ENCODE measurements at places on chromosomes 16 and 17. TPM values are rescaled to one million over a fixed set of nuclear protein-coding genes. Genes with fewer than 3 reads are reported as not detected.
A peak's percentile ranks its signal among the peaks of the same experiment; 100 is the strongest.

DNA sequence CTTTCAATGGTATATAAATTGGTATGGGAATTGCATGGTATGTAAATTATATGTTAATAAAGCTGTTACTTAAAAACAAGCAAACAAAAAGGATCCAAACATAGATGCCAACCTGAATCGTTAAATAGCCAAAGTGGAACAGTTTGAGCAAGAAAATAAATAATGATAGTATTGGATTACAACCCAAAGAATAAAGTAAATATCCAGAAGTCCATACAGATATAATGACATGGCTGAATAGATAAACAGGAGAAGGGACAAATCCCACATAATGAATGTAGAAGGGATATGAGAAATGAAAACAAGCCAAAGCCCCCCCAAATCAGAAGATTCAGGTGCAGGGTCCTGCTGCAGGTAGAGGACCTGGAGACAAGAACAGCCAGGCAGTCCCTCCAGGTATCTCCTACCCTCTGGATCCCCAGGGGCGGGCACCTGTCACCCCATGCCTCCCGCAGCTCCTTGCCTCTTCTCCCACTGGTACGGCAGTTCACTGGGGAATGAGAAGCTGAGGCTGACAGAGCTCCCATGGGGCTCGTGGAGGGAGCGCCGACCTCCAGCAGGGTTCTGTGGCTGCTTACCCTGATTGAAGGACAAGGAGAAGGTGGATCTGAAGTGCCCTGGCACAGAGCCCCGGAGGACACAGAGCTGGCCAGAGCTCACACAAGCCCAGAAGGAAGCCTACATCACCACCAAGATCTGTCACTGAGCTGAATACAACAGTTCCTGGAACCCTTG, 9.9 kb upstream of the LCAT start:
- no peaks in the 10 kb centered on the region for H3K36me3 ChIP-seq
- H3K27ac ChIP-seq, result no peak overlapping the region
- DNase-seq, result no peak
- H3K27me3 ChIP-seq, result no peaks in the 10 kb centered on the region
- H3K4me1 ChIP-seq, result no peaks in the 10 kb centered on the region
- H3K4me3 ChIP-seq, result no peak overlapping the region

DNA sequence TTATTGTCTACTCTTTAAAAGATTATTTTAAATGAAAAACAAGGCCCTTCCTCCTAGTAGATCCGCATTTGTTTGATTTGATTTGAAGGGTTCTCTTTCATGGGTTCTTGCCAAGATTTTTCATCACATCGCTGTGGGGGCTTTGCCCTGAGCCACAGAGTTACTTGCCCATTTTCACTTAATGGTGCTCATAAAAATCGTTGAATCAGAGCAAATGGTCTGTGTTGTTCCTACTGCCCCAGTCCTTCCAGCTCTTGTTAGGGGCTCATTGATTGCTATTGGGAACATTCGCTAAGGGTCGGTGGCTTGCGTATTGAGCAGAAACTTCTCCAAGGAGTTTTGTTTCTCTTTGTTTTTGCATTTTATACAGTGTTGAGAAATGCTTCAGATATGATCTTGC, 1023.4 kb upstream of the CDH8 start:
- DNase-seq, result no peak
- H3K27me3 ChIP-seq, result no peaks in the 10 kb centered on the region
- H3K36me3 ChIP-seq, result no peaks in the 10 kb centered on the region
- H3K4me1 ChIP-seq, result no peaks in the 10 kb centered on the region
- no peak overlapping the region for H3K4me3 ChIP-seq

- peaks cover 23% of the 10 kb centered on the region for H3K4me1 ChIP-seq
- H3K27ac ChIP-seq, result no peak overlapping the region
- H3K36me3 ChIP-seq, result no peaks in the 10 kb centered on the region
- H3K4me3 ChIP-seq, result no peak overlapping the region
- H3K27me3 ChIP-seq, result no peaks in the 10 kb centered on the region
Observed at GRCh38 chr16:89398924-89399323, 91.4 kb downstream of the ANKRD11 start.

GRCh38 chr16:85507342-85507741, 105.8 kb upstream of the GSE1 start:
- DNase-seq, result no peak
- no peak overlapping the region for H3K27ac ChIP-seq
- H3K36me3 ChIP-seq, result no peaks in the 10 kb centered on the region
- H3K4me1 ChIP-seq, result no peaks in the 10 kb centered on the region

DNA sequence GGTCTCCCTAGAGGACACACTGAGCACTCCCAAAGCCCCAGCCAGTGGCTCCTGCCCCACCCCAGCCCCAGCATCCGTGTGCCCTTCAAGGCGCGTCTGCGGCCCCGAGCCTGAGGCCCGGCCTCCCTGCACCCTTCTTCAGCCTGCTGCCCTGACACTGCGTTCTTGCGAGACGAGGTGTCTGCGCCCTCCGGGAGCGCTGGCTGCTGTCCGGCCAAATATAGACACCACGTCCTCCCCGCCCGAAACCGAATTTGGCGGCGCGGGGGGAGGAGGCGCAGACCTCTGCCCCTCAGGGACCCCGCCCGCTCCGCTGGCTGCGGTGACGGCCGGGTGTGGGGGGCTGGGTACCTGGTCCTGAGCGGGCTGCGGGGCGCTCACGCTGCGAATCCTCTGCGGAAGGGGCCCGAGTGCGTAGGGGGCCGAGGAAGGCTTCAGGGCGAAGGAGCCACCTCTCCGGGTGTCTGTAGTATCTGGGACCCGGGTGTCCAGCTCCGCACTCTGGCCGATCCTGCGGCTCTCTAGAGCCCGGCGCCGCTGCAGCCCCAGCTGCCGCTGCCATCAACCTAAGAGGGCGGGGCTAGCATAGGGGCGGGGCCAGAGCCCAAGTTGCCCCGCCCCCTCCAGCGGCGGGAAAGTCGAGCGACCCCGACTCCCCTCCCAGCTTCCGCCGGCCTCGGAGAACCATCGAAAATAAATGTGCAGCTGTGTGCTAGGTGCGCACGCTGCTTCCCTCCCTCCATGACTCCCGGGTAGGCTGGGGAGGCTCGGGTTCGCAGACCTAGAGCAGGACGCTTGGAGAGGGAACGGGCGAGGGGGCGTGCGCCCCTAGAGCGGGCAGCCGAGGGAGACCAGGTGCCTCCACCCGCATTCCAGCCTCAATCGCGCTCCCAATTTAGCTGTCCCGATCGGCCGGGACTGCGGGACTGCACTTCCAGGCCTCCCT, at the start of gene CORO6:
CORO6 (minus strand) TSS at position 576 of the 946 bp plus-strand sequence. CDS start 1,491 bp downstream, outside the sequence.
- H3K27ac ChIP-seq, result peak within 1 kb of the TSS; percentile 36
- peaks cover 58% of the 10 kb centered on the region for H3K4me1 ChIP-seq
- DNase-seq, result no peak
- H3K4me3 ChIP-seq, result peak within 1 kb of the TSS; percentile 96
- H3K27me3 ChIP-seq, result no peaks in the 10 kb centered on the region

DNA sequence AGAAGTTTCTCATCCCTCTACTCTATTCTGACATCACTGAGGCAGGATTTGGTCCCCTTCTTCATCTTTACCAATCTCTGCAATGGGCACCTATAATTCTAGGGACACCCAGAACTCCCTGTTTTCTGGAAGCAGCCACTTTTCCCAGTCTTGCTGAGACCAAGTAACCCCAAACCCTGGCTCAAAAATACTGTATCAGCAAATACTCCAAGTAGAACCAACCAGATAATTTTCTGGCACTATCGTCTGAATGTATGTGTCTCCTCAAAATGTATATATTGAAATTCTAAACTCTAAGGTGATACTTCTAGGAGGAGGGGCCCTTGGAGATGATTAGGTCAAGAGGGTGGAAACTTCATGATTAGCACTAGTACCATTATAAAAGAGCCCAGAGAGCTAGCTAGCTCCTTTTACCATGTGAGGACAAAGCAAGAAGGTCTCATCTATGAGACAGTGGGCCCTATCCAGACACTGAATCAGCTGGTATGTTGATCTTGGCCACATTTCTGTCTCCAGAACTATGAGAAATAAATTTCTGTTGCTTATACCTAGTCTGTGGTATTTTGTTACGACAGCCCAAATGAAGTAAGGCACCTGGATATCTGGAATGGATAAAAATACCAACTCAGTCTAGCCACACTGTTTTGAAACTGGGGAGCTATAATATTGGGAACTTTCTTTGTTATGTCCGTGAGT, 464.4 kb downstream of the CDH11 start:
- H3K27me3 ChIP-seq, result no peaks in the 10 kb centered on the region
- no peaks in the 10 kb centered on the region for H3K4me1 ChIP-seq
- no peaks in the 10 kb centered on the region for H3K36me3 ChIP-seq
- no peak overlapping the region for H3K27ac ChIP-seq
- DNase-seq, result no peak

- no peaks in the 10 kb centered on the region for H3K27me3 ChIP-seq
- peak overlapping the region; percentile 97 for H3K27ac ChIP-seq
- H3K4me3 ChIP-seq, result peak overlapping the region; percentile 53
- peaks cover 56% of the 10 kb centered on the region for H3K4me1 ChIP-seq
- DNase-seq, result peak; percentile 99
Observed at GRCh38 chr16:19393226-19394111, 24.2 kb upstream of the TMC5 start.

DNA sequence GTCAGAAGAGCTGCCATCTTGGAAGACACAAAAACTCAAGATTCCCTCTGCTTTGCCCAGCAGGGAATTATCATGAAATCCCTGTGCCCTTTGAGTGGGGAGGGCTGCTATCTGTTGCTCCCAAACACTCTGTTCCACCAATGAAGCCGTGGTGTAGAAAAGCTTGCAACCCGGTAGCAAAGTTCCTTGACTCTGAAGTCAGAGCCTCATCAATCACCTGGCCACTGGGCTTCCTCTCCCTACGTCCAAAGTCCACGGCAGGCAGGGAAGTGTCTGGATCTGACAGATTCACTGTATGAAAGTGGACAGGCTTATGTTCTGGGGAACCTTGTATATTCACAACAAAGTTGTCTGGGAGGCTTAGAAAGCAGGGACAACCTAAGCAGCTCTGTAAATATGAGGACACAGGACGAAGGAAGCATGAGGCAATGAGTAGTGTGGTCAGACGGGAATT, 343.3 kb downstream of the SLC39A11 start:
- H3K4me3 ChIP-seq, result no peak overlapping the region
- H3K4me1 ChIP-seq, result no peaks in the 10 kb centered on the region
- H3K36me3 ChIP-seq, result no peaks in the 10 kb centered on the region
- DNase-seq, result no peak

MT1G gene
- not detected for total RNA-seq

TBC1D3K gene
- not detected for total RNA-seq

DNA sequence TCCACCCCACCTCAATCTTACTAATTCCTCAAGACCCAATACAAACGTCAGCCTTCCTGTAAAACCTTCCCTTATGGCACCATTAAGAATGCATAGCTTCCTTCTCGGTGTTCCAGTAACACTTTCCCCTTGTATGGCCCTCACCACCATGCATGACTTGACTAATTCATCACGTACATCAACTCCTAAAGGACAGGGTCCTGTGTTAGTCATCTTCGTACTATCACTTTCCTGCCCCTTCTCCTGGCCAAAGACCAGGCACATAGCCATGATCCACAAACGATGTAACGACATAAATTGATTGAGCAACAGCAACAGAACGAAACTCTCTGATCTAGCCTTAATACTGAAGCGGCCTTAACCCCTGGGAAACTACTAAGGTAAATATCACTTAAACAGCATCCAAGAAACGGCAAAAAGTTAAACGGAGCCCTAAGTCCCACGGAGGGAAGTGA, 612 bp downstream of the PSMD12 start:
- peak overlapping the region; percentile 89 for H3K4me3 ChIP-seq
- H3K27ac ChIP-seq, result peak overlapping the region; percentile 82
- H3K36me3 ChIP-seq, result peaks cover 20% of the 10 kb centered on the region
- H3K4me1 ChIP-seq, result peaks cover 24% of the 10 kb centered on the region

- no peaks in the 10 kb centered on the region for H3K36me3 ChIP-seq
- H3K4me1 ChIP-seq, result peaks cover 10% of the 10 kb centered on the region
- no peak overlapping the region for H3K27ac ChIP-seq
- H3K4me3 ChIP-seq, result peak overlapping the region; percentile 81
- no peaks in the 10 kb centered on the region for H3K27me3 ChIP-seq
- no peak for DNase-seq
Observed at GRCh38 chr16:68529608-68529930, 9.5 kb upstream of the ZFP90 start.

DNA sequence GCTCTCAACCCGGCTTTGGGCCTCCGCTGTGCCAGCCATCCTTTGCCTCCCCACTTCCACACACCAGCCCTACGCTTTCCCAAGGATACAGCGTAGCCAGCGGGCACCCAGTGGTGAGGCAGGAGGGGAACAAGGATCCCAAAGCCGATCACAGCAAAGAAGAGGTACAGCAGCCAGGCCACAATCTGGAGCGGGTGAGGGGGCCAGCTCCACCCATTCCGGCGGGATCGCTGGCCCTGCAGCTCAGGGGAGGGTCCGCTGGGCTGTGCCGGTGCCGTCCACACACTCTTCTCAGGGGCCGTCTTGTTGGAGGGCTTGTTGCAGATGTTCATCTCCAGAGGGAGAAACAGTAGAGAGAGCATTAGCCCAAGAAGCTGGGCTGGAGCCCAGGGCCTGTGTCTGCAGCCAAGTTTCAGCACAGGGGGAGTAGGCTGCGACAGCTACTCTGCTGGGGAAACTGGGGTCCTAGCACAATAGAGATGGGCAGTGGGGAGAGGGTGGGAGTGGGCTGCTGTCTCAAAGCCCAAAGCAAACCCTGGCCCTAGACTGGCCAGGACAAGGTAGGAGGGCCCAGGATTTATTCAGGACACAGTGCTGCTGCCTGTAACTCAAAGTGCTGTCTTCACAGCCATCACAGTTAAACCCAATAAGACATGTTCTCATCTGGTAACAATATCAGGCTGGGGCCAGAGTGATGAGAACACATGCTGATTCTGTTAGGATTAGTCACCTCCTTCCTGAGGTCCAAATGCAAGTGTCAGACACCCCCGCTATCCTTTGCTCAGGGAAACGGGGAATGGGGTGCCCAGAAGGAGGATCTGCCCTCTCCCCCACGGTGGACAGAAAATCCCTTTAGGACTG, 9.9 kb downstream of the ZDHHC1 start:
- H3K36me3 ChIP-seq, result no peaks in the 10 kb centered on the region
- DNase-seq, result no peak
- H3K27ac ChIP-seq, result peak overlapping the region; percentile 86

- H3K36me3 ChIP-seq, result no peaks in the 10 kb centered on the region
- H3K27me3 ChIP-seq, result 0 out of 2 replicates have a peak, but pooled peaks cover 3% of the 10 kb centered on the region
- H3K4me3 ChIP-seq, result no peak overlapping the region
- H3K27ac ChIP-seq, result no peak overlapping the region
- DNase-seq, result no peak
Observed at GRCh38 chr17:31789707-31790505, 69.1 kb downstream of the COPRS start.

GRCh38 chr16:64121473-64121872, 1000.4 kb downstream of the CDH11 start:
- H3K27me3 ChIP-seq, result no peaks in the 10 kb centered on the region

RAB11FIP4 gene
- total RNA-seq, result 22.9 TPM

GRCh38 chr16:11094075-11094856, 149.9 kb downstream of the CLEC16A start:
- no peaks in the 10 kb centered on the region for H3K27me3 ChIP-seq
- peaks cover 24% of the 10 kb centered on the region for H3K4me1 ChIP-seq
- H3K4me3 ChIP-seq, result no peak overlapping the region
- DNase-seq, result peak; percentile 50
- peak overlapping the region; percentile 55 for H3K27ac ChIP-seq
- H3K36me3 ChIP-seq, result no peaks in the 10 kb centered on the region

All from PC-9 (cell line).